ENCODE measurements at places on chromosomes 12 and 14.

DNA sequence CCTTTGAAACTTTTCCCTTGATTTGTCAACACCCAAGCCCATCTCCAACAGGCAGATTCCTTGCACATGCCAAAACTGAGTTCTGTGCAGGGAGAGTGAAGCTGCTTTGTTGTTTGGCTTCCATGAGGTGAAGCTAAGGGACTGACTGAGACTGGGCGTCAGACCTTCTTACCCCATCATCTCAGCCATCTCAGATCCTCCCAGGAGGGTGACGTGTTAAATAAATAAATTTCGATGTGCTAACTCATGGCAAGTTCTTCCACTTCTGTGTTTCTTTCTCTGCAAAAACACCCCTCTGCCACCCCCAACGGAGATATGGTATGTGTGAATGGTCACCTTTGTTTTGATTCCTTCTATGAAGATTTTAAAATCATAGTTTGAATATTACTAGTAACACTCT is 17.8 kb downstream of the UTP20 start:
- no peak for DNase-seq

- DNase-seq = no peak
Measured at GRCh38 chr12:120710805-120711296, 593 bp downstream of the UNC119B start.

DNA sequence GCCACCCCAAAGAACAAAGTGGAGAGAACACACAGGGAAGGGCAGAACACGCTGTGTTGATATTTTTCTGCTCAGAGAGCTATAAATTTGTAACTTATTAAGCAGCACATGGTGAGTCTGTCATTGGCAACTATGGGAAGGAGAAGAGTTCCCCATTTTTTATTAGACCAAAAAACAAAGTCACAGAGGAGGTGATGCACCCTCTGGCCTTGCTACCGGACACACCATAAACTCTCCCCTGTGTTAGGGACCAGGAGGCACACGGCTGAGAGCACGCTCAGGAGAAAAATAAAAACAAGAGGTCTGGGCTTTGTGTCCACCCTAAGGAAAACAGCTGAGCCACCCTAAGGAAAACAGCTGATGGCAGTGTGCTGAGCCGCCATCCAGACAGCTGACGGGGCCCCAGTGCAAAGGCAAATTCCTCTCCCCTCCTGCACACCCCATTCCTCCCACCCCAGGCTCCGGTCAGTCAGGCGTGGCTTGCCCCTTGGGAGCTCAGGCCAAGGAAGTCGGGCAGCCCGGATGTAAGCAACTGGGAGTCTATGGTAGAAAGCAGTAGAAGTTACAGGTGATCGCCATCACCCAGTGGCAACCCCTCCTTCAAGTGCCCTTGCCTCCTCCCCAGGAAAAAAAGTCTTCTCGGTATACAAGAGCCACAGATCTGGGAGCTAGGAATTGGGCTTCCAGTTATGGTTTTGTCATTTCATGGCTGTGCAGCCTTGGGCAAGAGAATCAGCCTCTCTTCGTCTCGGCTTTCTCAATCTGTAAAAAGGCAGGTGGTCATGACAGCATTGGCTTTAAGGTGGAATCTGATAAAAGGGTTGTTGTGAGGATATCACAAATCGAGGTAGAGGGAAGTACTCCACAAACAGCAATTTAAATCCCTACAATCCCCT is 2.4 kb downstream of the PXN start:
- DNase-seq = no peak

- no peak for DNase-seq
Measured at GRCh38 chr14:64857979-64858744, 21.5 kb downstream of the SPTB start.

DNA sequence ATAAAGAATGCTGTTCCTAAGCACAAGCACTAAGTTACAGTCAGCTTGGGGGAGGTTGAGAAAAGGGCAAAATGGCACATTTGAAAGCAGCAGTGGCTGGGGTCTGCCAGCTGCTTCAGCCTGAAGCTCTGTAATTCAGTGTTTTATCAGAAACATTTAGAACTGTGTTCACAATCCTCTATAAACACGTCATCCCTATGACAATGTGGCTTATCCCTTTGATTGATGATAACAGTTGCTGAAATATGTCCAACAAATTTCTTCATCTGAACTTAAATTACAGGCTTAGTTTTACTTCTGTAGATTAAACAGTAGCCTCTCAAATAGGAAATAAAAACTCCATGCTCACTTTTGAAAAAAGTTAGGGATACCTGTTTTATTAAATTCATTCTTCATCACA is 108.8 kb downstream of the VEZT start:
- no peak for DNase-seq

- no peak for DNase-seq
Measured at GRCh38 chr12:72024613-72025012, 86.0 kb downstream of the TPH2 start.

DNA sequence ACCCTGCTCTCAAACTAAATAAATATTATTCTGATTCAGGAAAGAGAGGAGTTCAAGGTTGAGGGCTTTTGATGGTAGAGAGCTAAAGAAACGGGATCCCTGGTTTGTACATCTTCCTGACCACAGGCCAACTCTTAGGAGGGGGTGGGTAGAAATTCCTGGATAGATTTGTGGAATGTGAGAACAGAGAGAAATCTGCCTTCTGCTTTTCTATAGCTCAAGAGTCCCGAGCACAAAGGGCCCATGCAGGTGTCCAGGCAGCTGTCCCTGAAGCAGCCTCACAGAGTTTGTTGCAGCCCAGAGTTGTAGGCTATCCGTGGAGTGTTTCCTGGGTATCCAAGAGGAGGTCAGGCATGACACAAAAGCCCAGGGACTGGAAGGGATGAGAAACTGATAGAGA is 198.6 kb downstream of the BCAT1 start:
- DNase-seq = no peak

GRCh38 chr12:32561931-32562341 is 117.2 kb upstream of the DNM1L start:
- no peak for DNase-seq

DNA sequence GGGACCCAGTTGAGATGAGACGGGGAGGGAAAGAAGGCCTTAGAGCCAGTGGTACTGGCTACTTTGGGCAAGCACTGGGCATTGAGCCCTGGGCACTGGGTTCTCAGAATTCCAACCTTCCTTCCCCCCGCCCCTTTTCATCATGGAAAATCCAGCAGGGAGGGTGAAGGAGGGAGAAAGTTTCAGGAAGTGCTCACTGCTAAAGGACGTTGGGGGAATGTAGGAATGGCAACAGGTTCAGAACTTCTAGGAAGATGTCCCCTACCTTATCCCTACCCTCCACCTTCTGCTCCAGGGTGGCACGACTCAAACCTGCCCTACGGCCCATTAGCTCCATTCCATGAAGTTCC is 4.2 kb upstream of the TNS2 start:
- no peak for DNase-seq

GRCh38 chr12:128911861-128912260 is 58.6 kb downstream of the GLT1D1 start:
- no peak for DNase-seq

DNA sequence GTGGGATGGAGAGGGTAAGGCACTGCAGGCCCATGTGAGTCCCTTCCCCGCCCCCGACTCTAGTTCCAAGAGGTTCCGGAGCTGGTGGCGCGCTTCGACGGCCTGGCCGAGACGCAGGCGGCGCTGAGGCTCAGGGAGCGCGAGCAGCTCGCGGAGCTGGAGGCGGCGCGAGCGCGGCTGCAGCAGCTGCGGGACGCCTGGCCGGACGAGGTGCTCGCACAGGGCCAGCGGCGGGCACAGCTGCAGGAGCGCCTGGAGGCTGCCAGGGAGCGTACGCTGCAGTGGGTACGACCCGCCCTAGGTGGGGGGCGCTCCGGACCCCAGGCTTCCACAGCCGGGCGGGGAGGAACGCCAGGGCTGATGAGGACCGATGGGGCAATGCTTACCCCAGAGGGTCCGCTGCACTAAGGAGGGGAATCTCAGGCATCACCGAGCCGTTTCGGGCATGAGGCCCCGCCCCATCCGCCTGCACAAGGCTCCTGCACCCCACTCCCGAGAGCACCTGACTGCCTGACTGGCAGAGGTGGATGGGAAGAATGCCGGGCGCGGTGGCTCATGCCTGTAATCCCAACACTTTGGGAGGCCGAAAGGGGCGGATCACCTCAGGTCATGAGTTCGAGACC is 4.9 kb downstream of the CFAP73 start:
- DNase-seq = no peak

GRCh38 chr12:45974171-45974719 is 16.1 kb downstream of the SCAF11 start:
- no peak for DNase-seq

- DNase-seq = no peak
Measured at GRCh38 chr14:89912221-89912620, 42.3 kb downstream of the EFCAB11 start.

DNA sequence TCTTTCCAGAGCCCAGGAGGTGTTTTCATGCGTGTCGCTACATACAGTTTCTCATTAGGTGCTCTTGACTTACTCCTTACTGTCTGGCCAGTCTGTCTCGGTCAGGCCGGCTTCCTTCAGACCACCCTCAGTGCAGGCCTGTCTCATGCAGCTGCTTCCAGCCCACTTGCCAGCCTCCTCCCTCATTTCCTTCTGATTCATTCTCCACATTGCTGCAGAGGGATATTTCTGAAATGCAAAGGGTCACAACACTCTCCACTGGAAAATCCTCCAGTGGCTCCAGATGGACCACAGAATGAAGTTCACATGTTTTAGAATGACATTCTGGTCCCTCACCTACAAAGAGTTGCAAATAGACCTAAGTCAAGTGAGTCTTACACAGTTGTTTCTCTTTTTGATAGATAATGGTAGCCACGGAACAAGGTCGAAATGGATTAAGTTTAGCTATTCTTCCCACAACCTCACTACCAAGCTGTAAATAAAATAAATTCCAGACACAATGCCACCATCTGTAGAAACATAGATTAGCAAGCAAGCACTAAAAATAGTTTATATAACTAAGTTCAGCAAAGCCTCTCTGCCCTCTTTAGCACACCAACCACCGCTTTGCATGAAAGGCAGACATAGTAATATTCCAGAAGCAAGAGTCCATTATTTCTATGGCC is 146.9 kb downstream of the ESR2 start:
- no peak for DNase-seq

- no peak for DNase-seq
Measured at GRCh38 chr12:116039081-116039480, 238.4 kb downstream of the MED13L start.

- DNase-seq = no peak
Measured at GRCh38 chr12:12788131-12788530, 2.7 kb downstream of the APOLD1 start.

DNA sequence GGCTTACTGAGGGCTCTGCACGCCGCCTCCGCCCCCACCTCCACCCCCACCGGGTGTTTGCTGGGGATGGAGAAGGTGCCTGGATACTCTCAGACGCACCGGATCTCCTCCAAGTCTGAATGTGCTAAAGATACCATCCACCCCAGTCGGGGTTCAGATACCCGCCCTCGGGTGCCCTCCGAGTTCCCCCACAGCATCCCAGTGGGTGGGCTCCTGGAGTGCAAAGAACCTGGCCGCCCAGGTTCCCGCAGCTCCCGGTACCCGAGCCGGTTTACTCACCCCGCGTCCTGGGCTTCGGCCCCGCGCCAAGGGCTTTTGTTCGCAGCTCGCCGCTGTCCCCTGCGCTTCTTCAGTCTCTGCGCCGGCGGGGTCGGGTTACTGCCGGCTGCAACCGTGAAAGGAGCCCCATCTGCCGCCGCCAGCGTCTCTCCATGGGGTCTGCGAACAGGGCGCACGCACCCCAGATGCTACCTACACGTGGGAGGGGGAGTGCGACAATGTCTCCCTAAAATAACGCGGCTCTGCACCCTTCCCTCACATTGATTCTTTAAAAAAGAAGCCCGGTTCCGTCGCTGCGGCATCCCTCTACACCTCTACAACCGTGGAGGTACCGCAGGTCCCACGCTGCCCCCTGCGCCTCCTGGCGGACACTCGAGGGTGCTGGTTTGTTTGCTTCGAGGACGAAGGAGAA is at the start of gene CCDC177:
Gene CCDC177 (minus strand): TSS at position 609 of the 691 bp plus-strand sequence. CDS start 1,249 bp downstream, outside the sequence.
- peak; percentile 68 for DNase-seq

- no peak for DNase-seq
Measured at GRCh38 chr12:100453951-100454350, 19.7 kb upstream of the NR1H4 start.

DNA sequence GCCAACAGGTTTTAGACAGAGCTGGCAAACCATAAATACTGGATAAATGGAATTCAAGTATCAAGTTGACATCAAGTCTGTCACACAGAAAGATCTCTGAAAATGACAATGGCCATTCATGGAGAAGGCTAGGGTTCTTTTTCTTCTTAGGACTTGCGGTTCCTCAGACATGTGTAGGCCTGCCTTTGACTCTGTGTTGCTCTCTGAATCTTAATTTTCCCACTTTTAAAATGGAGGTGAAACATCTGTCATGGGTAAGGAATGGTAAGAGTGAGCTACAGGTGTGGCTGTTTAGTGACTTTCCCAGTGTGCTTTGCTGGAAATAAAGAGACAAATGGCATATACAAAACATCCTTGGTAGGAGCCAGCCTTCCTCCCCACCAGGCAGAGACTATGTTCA is 79.2 kb downstream of the PTCSC3 start:
- DNase-seq = no peak

DNA sequence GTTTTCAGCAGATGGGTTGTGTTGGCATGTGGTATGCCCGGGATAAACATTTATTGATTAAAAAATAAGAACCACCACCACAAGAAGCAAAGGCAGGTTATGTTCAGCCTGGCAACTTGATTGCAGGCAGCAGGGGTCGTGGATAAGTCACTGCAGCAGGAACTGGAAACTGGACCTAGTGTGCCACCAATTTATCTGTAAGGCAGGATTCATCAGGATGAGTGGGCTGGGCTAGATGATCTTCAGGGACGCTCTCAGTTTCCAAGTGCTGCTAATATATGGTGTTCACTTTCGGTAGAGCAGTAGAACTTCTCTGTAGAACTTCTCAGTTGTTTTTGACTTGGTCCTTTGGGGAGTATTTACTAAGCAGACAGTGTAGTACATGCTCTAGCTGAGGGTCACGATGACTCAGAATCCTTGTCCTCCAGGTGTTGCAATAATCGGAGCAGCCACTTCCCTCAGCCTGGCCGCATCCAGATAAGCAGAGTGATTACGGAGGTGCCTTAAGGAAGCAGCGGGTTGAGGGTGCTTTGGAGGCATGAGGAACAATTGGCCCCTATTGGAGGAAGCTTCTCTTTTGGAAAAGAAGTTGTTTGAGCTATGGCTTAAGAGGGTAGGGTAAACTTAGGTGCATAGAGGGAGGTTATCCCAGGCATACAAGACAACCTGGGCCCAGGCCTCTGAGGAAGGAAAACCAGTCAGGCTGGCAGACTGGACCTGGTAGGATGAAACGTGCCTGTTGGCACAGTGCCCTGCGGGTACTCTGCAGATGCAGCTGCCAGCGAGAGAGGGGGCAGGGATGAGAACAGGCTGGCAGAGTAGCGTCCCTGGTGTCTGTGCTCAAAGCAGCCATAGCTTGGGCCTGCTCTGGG is 104.0 kb downstream of the GPR135 start:
- DNase-seq = no peak

GRCh38 chr12:122646517-122647217 is 56.5 kb downstream of the HCAR2 start:
- peak; percentile 63 for DNase-seq

GRCh38 chr12:65647074-65647473 is 177.2 kb upstream of the HMGA2 start:
- no peak for DNase-seq

- DNase-seq = no peak
Measured at GRCh38 chr12:15563663-15564062, 225.5 kb downstream of the EPS8 start.
